ENCODE measurements at places on chromosomes 16 and 17.

- DNase-seq: no peak
These were observed 17.1 kb downstream of the PMP22 start for GRCh38 chr17:15247891-15248529.

- no peak for DNase-seq
These were observed 33.5 kb downstream of the MGAT5B start for GRCh38 chr17:76901542-76902197.

DNA sequence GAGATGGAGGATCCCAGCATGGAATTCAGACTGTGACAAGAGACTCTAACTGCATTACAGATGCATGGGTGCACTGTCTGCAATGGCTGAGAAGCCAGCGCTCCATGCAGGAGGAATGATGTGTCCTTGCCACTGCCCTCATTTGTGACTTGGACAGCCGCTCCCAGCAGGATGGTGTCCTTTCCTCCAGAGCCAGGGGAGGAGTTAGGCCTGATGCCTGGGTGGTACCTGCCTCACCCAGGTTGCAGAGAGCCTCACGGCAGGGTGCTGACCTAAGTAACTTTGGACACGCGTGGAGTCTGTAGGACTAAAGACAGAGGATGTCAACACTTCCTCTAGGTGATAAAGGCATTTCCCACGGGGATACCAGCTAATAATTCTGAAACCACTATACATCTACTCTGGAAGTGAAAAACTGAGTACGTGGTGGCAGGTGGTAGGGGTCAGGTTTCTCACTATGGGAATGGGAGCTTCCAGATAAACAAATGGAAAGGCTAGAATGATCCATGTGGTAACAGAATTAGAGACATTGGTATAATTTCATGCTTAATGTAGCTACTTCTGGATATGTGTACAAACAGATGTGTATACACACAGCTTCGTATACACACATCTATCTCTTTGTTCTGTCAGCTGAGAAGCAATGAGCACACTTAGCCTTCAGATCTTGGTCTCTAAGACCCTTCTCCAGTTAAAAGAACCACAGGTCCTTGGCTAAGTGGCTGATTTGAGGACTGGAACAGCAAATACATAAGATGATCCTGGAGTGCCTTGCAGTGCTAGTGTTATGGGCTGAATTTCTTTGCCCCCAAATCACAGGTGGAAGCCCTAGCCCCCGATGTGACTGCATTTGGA is 13.7 kb upstream of the CSNK1D start:
- no peak for DNase-seq

- no peak for DNase-seq
These were observed at the start of gene TUBB3 for GRCh38 chr16:89922884-89923639. Gene TUBB3 (plus strand): TSS chr16:89923342. CDS start chr16:89923402, 60 bp downstream.

DNA sequence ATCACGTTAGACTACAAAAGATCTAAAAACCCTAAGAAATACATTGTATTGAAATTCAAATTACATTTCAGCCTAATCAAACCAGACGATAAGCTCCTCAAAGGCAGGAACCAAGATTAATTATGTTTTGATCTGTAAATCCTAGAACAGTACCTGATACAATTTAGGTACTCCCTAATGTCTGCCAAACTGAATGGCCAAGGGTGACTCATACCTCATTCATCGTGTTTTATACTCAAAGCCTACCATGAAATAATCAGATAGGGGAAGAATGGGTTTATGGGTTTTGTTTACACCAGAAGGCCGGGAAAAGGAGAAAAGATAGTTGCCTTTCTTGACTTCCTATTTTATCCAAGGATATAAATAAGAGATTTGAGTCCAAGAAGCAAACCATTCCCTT is 19.3 kb downstream of the MMD start:
- no peak for DNase-seq

- no peak for DNase-seq
These were observed 20.3 kb downstream of the KIFC3 start for GRCh38 chr16:57781741-57782606.
